ENCODE measurements at places on chromosomes 13 and 19.

- no peak for DNase-seq
Measured at GRCh38 chr19:30256496-30256850, 115.7 kb upstream of the ZNF536 start.

DNA sequence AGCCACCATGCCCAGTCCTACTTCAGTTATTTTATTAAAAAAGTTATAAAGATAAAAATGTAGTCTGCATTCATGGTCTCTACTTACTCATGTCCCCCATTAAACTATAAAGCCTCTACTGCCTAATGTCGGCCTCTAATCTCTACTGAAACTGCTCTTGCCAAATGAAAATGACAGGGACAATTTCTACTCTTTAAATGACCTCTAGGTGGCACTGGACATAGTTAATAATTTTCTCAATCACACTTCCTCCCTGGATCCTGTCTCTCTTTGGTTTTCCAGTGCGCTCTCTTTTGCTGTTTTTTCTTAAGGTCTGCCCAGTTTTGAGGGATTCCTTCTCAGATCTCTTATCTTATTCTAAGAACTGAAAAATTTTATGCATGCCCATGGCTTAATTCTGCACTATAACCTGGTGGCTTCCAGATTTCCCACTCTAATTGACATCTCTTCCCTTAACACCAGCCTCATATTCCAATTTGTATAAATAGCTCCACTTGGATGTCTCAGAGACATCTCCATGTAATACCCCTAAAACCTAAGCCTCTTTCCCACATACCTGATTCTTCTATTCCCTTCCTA, 54.3 kb downstream of the MTMR6 start:
- no peak for DNase-seq

GRCh38 chr19:16210168-16210567, 12.5 kb downstream of the AP1M1 start:
- no peak for DNase-seq

DNA sequence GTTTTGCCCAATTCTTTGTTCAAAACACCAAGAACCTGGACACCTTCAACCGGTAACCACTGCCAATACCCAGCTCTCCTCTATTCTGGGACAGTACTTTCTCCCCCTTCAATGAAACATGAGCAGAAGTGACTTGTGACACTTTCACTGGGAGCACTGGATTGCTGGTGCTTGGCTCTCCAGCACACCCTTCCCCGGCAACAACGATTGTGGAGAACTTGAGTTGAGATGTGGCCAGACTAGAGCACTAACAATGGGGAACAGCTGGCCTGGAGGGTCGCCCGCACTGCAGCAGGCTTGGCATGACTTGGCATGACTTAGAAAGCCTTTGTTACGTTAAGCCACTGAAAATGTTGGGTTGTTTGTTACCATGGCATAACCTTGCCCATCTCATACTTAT, 7.5 kb upstream of the B3GLCT start:
- DNase-seq, result no peak

DNA sequence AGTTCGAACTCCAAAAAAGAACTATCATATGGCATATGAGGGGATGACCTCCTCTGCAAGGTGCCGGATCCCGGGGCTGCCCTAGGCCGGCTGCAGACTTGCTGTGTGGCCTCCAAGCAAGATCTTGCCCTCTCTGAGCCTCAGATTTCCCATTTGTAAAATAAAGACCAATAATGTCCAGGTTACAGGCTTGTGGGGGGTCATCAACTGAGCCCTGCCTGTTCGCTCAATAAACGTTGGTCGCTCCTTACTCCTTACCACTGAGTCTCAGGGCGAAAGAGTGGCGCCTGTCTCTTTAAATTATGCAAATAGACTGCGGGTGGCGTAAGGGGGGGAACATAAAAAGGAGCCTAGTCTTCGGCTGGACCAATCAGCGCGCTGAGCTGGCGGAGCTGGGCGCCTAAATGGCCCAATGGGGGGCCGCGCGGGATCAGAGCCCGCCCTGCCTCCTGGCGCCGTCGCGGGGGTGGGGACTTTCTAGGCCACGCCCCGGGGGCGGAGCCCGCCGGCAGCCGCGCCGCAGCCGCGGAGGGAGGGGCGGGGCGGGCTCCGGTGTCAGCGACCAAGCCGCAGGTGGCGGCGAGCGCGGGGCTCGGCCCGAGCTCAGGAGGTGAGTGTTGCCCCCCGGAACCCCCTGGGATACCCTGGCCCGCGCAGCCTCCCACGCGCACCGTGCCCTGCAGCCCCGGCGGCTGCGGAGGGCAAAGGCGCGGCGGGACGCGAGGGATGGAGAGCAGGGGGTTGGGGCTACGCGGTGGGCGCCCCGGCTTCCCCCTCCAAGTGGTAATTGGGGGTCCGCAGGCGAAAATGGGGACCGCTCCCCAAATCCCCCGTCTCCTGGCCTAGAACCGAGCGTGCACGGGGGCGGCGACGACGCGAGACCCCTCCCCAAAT, 3.8 kb upstream of the FCHO1 start:
- DNase-seq, result peak; percentile 90

GRCh38 chr13:40692946-40693345, 26.5 kb upstream of the FOXO1 start:
- DNase-seq, result no peak

DNA sequence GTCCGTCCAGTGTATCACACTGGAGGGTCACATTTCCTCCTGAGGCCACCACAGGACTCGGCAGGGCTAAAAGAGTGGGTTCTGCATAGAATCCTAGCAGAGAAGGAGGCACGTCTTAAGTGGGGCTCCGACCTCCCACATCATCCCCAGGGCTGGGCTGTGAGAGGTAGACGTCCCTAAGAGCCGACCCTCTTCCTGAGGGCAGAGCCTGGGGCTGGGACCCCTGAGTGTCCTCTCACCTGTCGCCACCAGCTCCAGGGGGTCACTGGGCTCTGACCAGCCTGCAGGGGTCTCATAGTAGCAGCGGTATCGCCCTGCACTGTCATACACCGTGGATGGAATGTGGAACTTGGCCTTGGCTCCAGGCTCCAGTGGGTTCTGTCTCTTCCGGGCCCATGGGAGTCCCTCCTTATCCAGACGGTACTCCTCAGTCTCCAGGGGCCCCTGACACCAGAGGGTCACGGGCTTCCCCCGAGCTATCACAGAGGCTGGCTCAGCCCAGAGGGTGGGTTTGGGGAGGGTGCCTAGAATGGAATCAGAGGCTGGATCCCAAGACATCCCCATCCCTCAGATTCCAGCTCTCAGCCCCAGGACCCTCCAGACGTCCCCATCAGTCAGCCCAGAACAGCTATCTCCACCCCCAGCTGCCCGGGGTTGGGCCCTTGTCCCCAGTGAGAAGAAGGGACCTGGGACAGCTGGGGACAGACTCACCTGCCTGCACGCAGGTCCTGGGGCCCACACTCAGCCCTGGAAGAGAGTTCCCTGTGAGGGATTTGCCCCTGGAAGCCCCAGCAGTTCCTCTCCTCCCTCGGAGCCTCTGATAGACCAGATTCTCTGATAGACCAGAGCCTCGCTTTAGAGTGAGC, 590 bp downstream of the LILRB5 start:
- DNase-seq, result peak; percentile 12

DNA sequence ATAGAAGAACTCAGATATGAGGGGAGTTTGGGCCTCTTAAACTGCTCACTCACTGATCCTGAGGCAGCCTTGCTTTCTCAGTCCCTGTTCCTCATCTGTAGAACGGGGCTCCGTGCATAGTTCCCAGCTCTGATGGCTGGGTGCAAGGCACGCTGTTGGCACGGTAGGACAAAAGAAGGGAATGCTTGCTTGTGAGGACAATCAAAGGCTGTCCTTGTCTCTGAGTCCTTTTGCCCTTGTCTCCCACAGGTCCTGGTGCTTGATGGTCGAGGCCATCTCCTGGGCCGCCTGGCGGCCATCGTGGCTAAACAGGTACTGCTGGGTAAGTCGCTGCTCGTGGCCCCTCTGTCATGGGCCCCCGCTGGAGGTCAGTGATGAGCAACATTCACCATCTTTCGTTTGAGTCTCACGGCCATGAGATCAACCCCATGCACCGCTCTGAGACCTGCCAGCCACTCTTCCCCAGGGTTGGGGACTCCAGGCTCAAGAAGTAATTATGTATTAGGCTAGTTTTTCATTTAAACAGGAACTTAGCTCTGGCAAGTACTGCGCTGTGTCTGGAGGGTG, 2.3 kb downstream of the RPL13A start:
- DNase-seq, result peak; percentile 61

- DNase-seq, result no peak
Measured at GRCh38 chr13:70338609-70339008, 230.4 kb upstream of the KLHL1 start.

GRCh38 chr13:40596484-40596883, 70.0 kb downstream of the FOXO1 start:
- DNase-seq, result no peak

- DNase-seq, result no peak
Measured at GRCh38 chr13:86581706-86582105, 782.5 kb upstream of the SLITRK6 start.

DNA sequence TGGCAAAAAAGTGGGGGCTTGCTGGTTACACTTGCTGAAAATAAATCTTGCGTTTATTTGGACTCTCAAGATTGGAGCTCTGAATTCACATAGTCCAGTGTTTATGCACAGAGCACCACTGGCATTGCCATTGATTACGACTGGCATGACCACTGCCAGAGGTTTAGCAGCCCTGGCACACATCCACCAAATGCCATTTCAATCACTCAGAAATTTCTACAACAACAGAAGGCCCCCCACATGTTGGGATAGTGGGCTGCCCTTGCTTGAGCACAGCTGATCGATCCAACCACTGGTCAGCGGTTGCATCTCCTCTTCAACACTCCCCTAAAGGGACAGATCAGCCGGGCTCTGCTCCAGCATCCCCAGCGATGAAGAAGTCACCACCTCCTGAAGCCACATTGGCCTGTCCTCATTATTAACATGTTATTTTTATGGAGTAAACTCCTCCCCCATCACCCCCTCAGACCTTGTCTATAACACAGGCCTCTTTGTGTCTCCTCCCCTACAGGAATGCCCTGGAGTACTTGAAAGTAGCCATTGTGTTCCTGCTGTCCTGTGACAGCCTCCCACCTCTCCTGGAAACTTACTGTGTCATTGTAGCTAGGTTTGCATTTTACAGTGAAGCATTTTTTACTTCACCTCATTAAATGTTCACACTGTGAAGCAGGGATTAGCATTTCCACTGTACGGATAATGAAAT, 51.3 kb downstream of the CDADC1 start:
- DNase-seq, result no peak

DNA sequence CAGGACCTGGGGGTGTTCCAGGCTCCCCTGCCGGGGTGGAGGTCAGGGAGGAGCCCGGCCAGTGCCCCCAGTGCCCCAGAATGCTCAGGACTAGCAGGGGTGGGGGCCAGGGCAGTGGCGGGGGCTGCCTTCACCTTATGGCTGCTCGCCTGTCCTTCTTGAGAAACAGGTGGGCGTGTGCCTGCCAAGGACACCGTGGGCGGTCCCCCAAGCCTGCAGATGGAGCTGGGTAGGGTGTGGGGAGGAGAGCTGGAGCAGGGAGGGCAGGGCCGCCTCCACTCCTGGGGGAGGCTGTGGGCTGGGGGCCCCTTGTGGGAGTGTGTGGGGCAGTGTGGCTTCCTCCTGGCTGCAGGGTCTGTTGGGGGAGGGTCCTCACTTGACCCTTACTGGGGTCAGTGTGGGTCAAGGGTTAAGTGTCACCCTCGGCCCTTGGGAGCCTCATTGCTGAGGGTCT, 160.1 kb downstream of the KDM4B start:
- DNase-seq, result no peak

GRCh38 chr19:33795370-33796163, 1.1 kb upstream of the KCTD15 start:
- DNase-seq, result peak; percentile 75

DNA sequence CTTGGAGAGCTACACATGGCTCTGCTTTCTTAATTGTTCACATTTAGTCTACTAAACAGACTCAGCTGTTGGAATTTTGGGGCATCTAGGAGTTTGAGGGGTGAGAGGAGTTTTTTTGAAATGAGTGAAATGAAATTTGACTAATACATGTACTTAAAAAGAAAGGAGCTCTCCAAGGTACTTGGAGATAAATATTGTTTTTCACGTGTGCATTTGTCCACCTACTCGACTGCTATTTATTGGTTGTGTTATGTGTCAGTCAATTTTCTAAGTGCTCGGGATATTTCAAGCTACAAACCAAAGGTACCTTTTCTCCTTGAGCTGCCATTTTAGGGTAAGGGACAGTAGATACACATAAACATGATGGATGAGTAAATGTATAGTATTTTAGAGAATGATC, 697.0 kb downstream of the LIG4 start:
- no peak for DNase-seq

DNA sequence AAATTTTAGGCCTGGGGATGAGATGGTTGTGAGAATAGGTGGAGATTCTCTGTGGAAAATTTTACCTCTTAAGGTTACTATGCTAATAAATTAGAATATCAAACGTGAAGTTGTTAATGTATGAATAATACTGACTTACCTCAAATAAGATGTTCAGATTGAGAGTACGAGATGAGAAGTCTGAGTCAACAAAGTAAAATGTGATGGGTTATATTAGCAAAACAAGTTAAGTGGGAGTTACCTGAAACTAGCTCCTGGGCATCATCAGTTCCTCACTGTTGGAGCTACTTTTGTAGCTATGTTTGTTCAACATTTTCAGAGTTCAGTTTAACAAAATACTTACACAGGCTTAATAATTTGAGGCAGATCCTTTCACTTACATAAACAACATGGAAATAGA, 108.6 kb downstream of the PIBF1 start:
- DNase-seq, result no peak

- DNase-seq, result no peak
Measured at GRCh38 chr13:107822006-107822405, 393.3 kb downstream of the LIG4 start.

DNA sequence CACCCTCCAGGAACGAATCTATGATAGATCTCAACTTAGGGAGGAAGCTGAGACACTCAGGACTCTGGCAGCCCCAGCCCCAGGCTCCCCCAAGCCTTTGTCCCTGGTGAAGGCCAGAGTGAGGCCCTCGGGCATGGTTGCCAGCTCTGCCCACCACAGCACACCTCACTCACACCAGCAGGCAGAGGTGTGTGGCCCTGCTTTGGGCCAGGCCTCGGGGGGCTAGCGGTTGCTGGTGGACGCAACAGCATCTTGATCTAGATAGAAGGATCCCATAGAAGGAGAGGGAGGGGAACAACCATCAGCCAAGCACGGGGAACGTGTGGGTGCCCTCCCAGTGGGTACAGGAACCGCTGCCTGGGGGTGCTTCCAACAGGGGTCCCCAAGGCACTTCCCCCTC, 36.7 kb downstream of the DNMT1 start:
- no peak for DNase-seq

DNA sequence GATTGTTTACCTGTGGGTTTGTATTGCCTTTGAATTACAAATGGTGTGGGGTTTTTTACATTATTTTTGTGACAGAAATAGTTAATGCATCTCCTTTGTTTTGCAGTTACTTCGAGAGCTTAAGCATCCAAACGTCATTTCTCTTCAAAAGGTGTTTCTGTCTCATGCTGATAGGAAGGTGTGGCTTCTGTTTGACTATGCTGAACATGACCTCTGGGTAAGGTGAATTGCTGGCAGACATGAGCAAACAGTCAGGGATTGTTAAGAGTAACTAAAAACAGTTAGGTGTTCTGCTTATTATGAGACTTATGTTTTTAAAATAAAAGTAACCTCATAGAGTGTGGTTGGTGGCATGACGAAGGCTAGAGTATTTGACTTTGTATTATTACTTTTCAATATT, 95.0 kb downstream of the CDK8 start:
- DNase-seq, result no peak

GRCh38 chr13:33678084-33678483, 139.9 kb upstream of the RFC3 start:
- no peak for DNase-seq

- DNase-seq, result peak; percentile 63
Measured at GRCh38 chr19:38319421-38320258, at the start of gene KCNK6. TSS of gene KCNK6 (plus strand) at chr19:38319845. CDS start at chr19:38319951, 106 bp downstream.
